Left lung (tissue), 14 donors: ENCODE measurements at places on chromosomes 4 and X. TPM values are rescaled to one million over a fixed set of nuclear protein-coding genes. Genes with fewer than 3 reads are reported as not detected.

DNA sequence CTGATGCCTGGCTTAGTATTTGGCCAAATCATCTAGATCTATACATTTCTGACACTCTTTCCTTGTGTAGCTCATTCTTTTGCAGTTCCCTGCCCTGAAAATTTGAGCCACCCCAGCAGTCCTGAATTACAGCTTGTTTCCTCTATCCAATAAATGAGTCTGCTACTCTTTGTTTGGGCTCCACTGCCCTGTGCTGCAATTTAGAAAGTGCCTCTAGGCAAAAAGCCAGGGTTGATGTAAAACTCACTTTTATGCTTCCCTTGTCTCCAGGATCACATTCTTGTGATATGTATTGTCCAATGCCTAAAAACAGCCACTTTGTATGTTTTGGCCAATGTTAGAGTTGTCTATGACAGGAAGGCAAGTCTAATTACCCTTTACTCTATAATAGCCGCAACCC is 101.7 kb upstream of the MAP3K15 start:
- DNase-seq: no peak

GRCh38 chr4:168291242-168291641 is 27.3 kb downstream of the DDX60 start:
- DNase-seq: no peak

GRCh38 chr4:95186666-95187065 is 362.1 kb downstream of the UNC5C start:
- no peak for DNase-seq

DNA sequence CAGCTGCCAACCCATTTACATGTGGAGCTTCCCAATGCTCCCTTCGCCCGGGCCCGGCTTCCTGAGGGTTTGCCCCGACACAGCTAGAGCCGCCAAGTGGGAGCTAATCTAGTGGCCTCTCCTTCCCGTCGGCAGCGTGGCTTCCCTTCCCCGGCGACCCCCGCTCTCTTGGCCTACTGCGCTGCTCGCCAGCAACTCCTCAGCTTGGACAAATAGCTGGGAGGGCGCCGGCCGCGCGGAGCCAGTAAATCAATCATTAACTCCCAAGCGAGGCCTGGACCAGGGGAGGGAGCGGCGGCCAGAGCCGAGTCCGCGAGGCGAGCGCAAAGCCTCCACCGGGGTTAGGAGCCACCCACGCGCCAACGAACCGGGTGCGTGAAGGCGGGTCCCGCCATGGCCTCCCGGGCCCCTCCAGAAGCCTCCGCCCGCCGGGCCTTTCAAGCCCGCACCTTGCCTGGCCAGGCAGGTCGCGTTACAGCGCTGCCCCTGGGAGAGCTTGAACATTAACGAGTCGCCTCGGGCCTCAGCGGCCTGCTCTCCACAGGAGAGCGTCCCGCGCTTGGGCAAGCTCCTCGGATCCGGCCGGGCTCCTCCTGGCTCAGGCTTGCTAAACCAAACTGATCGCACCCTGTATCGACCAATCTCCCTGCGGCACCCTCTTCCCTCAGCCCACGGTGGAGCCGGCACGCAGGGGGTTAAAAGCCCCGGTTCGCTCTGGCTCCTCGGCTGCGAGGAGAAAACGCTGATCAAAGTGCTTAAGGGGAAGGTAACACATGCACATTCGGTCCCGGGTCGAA is 10.6 kb upstream of the BCOR start:
- no peak for DNase-seq

DNA sequence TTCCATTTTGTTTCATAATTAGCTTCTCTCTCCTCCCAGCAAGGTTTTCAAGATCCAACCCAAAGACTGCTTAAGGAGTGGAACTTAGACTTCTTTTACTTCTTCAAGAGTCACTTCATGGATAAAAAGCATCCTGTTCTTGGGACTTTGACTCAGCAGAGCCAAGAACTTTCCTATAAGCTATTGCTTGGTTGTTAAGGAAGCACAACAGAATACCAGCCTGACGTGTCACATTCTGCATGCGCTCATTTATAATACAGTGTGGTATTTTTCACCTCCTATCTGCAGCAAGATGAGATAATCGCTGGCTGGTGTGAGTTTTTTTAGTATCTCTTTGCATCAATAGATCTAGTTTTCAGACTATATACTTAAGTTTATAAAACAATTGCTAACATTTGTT is 152.1 kb downstream of the PALLD start:
- no peak for DNase-seq

DNA sequence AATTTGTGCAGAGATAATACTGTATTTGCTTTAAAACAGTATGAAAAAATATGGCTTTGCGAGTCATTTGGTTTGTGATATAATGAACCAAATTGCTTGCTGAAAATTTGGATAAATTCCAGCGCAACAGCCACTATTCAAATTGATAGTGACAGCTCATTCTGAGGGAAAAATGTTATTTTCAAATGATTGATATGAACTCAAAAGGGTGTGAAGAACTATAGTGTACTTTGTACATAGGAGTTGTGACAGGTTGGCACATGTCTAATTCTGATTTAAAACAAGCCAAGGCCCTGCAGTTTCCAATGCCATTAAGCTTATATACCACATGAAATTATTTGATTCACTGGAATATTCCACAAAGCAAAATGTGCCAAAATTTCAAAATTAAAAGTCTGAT is 1628.9 kb upstream of the AGA start:
- no peak for DNase-seq

Gene PCDH18
- 123 TPM for polyA plus RNA-seq

Gene EGFL6
- polyA plus RNA-seq: 60.6 TPM
